HT-29 (cell line): ENCODE measurements at places on chromosomes 11 and 22. TPM values are rescaled to one million over a fixed set of nuclear protein-coding genes. Genes with fewer than 3 reads are reported as not detected.

Gene OR2AG1
- not detected in 2 replicates for total RNA-seq

DNA sequence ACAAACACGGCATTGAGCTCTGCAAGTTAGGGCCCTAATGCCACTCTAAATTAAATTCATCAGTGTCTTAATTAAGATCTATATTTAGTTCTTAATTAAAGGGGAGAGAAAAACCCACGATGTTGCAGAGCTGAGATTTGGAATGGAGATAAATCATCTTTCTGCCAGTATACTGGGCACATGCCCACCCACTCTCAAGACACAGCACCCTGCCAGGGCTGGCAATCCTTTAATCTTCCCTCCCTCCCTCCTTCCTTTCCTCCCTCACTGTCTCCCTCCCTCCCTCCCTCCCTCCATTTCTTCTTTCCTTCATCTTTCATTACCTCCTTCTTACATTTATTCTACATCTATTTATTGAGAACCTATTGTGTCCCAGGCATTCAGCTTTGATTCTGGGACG, 194.8 kb downstream of the BUD13 start:
- DNase-seq = no peak

DNA sequence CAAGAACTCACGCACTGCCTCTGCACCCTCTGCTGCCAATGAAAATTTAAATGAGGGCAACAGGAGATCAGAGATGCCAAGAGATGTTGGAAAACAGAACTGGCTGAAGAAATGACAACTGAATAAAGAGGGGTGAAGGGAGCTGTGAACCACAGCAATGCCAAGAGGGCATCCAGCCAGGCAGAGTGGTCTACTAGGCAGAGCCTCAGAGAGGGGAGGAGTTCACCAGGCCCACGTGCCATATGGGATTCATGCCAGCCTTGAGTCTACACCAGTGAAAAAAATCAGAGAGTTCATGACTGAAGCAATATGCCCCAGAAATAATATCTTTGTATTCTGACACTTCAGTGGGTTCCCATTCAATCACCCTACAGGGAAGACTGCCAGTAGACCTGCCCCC, 4.4 kb downstream of the APOL2 start:
- DNase-seq = no peak

Gene OOSP1
- total RNA-seq = not detected in 2 replicates

Gene MRGPRX3
- not detected in 2 replicates for total RNA-seq

- no peak for DNase-seq
Measured at GRCh38 chr22:35346596-35347220, 34.2 kb upstream of the HMOX1 start.

GRCh38 chr11:66607126-66607834, 9.2 kb upstream of the RBM14 start:
- DNase-seq = peak; percentile 58

Gene FERMT3
- 5.3 and 5.9 TPM in 2 replicates for total RNA-seq

Gene JOSD1
- total RNA-seq = 60.5 and 79.2 TPM in 2 replicates

GRCh38 chr11:119092880-119093842, 8.5 kb downstream of the HMBS start:
- peak; percentile 35 for DNase-seq

DNA sequence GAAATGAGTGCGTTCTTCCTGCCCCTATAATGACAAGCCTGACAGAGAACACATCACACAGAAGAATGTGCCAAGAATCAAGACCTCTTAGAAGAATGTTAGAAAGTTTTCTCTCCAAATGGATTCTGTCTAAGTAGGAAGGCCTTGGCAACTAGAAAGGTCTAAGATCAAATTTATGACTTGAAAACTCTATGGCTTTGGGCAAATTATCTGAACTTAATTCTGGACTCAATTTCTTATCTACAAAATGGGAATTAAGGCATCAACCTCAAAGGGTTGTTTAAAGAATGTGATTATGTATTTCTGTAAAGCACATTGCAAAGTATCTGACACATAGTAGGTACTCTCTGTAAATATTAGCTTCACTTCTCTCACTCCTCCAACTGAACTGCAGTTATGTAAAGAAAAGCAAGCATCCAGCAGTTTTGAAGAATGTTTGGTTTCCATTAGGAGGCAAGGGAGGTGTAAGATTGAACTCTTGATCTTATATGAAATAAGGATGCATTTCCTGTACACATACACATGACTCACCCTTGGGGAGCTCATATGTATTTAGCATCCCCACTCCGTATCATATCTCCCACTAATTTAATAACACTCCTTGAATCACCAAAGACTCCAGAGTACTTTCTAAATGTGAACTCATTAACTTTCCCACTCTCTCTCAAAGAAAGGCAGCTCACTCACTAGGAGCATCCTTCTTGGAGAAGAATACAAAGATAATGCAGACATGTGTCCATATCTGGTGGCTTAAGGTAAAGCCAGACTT, 77.6 kb downstream of the ETS1 start:
- DNase-seq = peak; percentile 40

- DNase-seq = no peak
Measured at GRCh38 chr22:47432683-47433082, 670.2 kb downstream of the TBC1D22A start.

GRCh38 chr11:15145615-15146014, 30.9 kb downstream of the INSC start:
- DNase-seq = peak; percentile 89

GRCh38 chr11:117439256-117439655, 111.6 kb downstream of the CEP164 start:
- DNase-seq = no peak

Gene TYR
- not detected in 2 replicates for total RNA-seq

DNA sequence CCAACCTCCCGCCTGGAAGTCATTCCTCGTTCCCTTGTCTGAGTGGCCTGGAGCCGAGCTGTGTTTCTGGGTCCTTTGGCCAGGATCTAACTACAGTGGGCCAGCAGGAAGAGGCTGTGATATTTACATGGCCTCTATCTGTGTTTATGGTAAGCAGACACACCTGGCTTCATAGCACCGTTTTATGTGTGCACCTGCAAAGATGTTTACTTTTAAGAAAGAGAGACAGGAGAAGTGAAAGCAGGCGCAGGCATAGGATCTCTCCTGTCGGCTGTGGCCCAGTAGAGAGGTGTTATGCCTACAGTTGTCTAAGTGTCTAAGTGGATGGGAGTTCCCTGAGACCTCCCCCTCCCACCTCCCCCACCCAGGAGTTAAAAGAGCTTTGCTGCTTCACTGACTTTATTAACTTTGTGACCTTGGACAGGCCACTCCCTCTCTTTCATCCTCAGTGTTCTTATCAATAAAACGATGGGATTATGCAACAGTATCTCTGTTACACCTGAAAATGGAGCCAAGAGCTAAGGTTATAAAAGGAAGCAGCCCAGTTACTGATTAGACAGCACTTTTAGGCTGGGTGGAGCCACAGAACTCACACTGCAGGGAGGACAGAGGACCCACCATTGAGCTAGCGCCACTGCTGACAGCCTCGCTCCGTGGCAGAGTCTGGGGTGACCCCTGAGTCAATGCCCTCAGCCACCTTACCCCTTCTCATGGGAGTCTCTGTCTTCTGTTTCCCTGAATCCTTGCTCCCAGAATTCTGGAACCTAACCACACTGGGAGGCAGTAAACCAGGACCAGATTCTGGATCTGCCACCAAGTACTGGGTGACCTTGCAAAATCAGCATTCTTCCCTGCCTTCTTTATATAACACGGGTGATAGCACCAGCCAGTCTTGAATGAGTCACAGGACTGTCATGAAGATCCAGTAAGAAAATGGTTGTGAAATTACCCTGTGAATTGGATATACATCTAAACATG, 22.0 kb downstream of the ST14 start:
- DNase-seq = peak; percentile 84

Gene DDIAS
- 5.2 and 5.7 TPM in 2 replicates for total RNA-seq

DNA sequence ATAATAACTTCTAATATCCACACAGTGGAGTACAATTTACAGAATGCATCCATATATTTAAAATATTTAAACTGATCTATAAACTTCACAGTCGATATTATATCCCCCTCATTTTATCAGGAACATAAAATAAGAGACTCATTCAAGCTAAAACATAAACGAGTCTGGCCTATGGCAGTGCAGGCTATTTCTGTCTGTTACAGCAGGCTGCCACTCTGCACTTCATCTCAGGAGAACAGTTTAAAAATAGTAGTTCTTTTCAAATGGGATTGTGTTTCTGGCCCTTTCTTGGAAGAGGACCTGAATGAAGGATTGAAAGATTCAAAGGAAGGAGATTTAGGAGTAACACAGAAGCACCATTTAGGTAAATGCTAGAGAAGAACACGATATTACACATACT, 915.7 kb downstream of the NTM start:
- no peak for DNase-seq

DNA sequence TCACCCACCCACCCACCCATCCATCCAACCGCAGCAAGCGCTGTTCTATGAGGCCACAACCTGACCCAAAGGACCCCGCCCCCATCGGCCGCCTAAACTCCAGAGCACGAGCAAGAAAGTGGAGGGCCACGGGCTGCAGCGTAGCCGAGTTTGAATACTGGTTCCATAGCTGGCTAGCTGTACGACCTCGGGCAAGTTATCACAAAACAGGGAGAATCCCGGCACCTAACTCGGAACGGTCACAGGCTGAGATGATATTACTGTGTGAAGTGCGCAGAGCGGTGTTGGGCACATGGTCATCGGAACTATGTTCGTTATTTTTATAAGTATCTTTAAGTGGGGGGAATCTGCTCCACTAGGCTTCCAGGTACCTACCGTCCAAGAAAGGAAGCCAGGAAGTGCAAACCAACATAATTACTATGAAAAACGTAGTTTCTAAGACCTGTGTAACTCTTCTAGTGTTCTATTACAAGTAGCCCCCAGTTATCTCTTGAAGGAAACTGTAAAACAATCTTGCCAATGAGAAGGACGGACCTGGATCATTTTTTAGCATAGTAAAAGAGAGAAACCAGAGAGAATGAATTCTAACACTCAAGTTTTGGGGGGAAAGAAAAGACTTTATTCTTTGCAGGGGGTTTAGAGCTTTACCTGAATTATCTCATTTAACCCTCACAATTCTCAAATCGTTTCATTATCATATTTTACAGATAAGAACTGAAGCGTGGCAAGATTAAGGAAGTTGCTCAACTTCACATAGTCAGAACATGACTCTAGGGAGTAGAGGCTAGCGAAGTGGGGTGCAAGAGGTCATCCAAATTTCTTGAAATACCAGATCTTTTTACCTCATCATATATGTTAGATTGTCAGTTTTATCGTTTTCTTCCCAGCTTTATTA, 663 bp upstream of the BUD13 start:
- DNase-seq = peak; percentile 71

Gene SYT9
- not detected in 2 replicates for total RNA-seq

GRCh38 chr11:79813551-79813950, 372.7 kb upstream of the TENM4 start:
- DNase-seq = no peak

GRCh38 chr22:46043816-46044620, 67.1 kb upstream of the WNT7B start:
- DNase-seq = peak; percentile 52

Gene PLCB3
- 130 and 137 TPM in 2 replicates for total RNA-seq

GRCh38 chr11:88666364-88666763, 328.8 kb upstream of the CTSC start:
- DNase-seq = no peak

Gene OR2AG2
- 0.15 and 0.16 TPM in 2 replicates for total RNA-seq

Gene GAL3ST1
- total RNA-seq = 7.8 and 8.1 TPM in 2 replicates

- no peak for DNase-seq
Measured at GRCh38 chr11:127412722-127413380, 412.3 kb upstream of the KIRREL3 start.

Gene GRAP2
- total RNA-seq = not detected in 2 replicates

DNA sequence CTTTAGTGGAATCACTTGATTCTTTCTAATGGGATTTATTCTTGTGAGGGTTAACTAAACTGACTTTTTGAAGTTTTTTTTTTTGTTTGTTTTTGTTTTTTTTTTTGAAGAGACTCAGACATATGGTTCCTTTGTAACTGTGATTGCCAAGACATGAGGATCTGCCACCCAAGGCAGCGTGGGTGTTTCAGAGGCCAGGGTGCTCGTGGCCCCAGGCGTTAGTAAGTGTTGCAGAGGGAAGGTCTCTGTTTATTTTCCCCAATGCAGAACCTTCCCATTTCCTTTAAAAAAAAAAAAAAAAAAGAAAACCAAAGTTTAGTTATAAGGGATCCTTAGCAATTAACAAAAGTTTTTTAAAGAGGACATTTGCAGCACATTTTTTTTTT, 94.8 kb downstream of the CTTN start:
- no peak for DNase-seq
